Astrocyte (in vitro differentiated cells and primary cell): ENCODE measurements at places on chromosomes 5 and 9.

DNA sequence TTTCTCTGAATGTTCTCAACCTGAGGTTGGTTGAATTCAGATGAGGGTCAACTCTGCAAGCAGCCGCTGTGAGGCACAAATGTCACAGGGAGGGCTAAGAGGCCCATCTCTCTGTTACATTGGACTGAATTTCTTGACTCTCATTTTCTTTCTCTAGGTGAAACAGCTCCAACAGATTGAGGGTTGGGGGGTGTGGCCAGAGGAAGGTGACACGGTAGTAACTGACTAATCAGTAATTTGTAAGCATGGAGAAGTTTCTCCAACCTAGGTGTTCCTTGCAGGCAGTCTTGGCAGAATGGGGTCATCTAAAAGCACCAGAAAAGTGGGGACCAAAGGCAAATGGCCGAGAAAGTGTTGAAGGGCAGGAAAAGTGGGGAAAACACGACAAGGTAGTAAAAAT, 16.8 kb downstream of the CCT5 start:
- peaks cover 6% of the 10 kb centered on the region for H3K4me1 ChIP-seq
- H3K27me3 ChIP-seq, result no peaks in the 10 kb centered on the region
- H3K4me3 ChIP-seq, result no peak overlapping the region
- peak overlapping the region; percentile 24 for H3K27ac ChIP-seq
- DNase-seq, result no peak

DNA sequence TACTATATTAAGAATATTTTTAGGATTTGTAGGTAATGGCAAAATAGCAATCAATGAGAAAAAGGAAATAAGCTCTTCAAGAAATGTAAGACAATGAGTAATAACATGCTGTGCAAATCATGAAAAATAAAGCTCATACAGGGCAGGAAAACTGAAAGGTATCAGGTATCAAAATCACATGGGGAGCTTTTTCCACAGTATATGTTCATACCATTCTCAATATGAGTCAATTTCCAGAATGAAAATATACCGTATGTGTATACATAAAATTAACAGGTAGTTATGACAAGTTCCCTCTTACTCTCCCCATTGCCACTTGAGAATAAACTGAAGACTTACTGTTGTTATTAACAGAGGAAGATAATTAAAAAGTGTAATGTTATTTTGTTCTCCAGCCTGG, 35.9 kb downstream of the EFCAB9 start:
- no peaks in the 10 kb centered on the region for H3K27me3 ChIP-seq
- no peak overlapping the region for H3K27ac ChIP-seq
- DNase-seq, result no peak

- no peaks in the 10 kb centered on the region for H3K36me3 ChIP-seq
- no peak overlapping the region for H3K27ac ChIP-seq
- H3K4me3 ChIP-seq, result no peak overlapping the region
- H3K27me3 ChIP-seq, result no peaks in the 10 kb centered on the region
- H3K4me1 ChIP-seq, result no peaks in the 10 kb centered on the region
- DNase-seq, result no peak
Observed at GRCh38 chr9:1880038-1880565, 135.0 kb upstream of the SMARCA2 start.

DNA sequence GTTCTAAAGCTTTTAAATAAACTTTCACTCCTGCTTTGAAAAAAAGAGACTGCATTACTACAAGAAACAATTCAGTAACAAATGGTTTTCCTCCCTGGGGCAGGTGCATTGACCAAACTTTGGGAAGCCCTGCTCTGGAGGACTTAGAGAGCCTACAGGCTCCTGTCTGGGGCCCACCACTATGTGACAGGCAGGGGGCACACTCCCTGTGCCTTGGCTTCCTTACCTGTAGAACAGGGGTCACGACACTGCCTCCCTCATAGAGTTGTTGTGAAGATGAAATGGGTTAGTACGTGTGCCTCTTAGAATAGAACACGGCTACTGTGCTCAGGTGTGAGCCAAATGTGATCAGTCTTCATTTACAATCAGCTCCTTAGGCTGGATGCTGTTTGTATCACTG, 130.1 kb downstream of the GPBP1 start:
- H3K27me3 ChIP-seq, result no peaks in the 10 kb centered on the region
- H3K4me1 ChIP-seq, result peaks cover 15% of the 10 kb centered on the region
- no peak overlapping the region for H3K27ac ChIP-seq
- H3K4me3 ChIP-seq, result no peak overlapping the region

DNA sequence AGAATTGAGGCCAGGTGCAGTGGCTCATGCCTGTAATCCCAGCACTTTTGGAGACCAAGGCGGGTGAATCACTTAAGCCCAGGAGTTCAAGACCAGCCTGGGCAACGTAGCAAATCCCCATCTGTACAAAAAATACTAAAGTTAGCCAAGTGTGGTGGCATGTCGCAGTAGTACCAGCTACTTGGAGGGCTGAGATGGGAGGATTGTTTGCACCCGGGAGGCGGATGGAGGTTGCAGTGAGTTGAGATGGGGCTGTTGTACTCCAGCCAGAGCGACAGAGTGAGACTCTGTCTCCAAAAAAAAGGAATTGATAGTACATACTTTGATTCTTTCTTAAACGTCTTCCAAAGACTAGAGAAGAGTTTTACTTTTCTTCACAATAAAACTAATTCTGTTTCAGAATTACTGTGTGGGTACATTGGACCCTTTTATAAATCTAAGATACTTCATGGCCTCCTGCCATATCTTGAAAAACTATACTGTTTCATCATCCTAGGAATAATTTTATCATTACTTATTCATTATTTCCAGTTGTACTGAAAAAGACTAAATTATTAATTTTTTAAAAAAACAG, 132.0 kb upstream of the GRHPR start:
- H3K27me3 ChIP-seq, result no peaks in the 10 kb centered on the region
- peak overlapping the region; percentile 88 for H3K27ac ChIP-seq
- no peaks in the 10 kb centered on the region for H3K36me3 ChIP-seq
- H3K4me1 ChIP-seq, result no peaks in the 10 kb centered on the region

- peaks cover 6% of the 10 kb centered on the region for H3K4me1 ChIP-seq
- H3K36me3 ChIP-seq, result no peaks in the 10 kb centered on the region
Observed at GRCh38 chr5:89968958-89969381, 440.6 kb downstream of the CETN3 start.

DNA sequence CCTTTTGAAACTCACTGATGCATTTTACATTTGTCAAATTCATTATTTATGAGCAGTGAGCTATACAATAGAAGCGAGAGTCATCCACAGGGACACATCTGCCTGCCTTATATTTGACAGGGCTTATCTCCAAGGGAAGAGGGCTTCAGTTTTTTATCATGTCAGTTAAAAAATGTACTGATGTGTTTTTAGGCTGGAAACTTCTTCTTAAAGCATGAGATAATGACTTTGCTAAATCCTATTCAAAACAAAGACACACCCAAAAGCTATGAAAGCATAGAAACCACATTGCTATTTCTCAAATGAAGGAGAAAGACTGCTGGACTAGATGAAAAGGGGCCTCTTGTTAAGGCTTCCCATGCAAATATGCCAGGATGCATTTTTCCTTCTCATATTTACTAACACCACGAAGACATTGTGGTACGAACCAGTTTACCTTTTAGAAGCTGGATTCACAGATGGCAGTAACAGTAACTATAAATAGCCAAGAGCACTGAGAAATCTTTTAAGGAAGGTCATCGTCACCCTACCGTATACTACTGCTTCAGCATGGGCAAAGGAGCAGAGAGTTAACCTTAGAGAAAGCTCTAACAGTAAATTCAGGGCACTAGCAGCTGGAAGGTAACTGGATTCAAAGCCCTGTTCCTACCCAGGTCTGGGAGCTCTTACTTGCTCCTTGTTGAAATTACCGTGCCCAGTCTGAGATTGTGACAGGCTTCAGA, 86.3 kb upstream of the IFNK start:
- H3K27me3 ChIP-seq, result no peaks in the 10 kb centered on the region
- H3K27ac ChIP-seq, result no peak overlapping the region
- no peaks in the 10 kb centered on the region for H3K4me1 ChIP-seq
- no peak for DNase-seq
- no peaks in the 10 kb centered on the region for H3K36me3 ChIP-seq
- H3K4me3 ChIP-seq, result no peak overlapping the region

GRCh38 chr9:121876658-121877271, 216.3 kb downstream of the TTLL11 start:
- H3K27me3 ChIP-seq, result peaks cover under 1% of the 10 kb centered on the region
- H3K4me1 ChIP-seq, result peaks cover 11% of the 10 kb centered on the region
- H3K36me3 ChIP-seq, result no peaks in the 10 kb centered on the region
- H3K4me3 ChIP-seq, result no peak overlapping the region

DNA sequence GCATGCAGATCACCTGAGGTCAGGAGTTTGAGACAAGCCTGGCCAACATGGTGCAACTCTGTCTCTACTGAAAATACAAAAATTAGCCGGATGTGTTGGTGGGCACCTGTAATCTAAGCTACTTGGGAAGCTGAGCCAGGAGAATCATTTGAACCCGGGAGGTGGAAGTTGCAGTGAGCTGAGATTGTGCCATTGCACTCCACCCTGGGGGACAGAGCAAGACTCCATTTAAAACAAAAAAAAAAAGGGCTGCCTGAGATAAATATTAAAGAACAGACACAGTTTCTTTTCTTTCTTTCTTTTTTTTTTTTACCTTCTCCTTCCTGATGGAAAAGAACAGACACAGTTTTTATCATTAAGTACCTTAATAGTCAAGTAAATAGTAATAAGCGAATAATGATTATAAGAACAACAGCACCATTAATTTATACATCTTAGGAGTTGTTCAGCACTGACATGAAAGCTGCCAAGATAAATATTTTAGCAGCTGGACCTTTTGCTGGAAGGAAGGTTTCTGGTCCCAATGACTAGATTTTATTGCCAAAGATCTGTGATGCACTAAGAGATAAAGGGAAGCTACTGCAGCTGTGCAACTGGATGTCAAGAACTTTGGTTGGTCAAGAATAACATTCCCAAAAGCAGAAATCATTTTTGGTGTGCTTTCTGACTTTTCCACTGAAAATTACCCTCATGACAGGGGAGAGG, 7.0 kb downstream of the CENPP start:
- no peaks in the 10 kb centered on the region for H3K27me3 ChIP-seq
- H3K36me3 ChIP-seq, result no peaks in the 10 kb centered on the region
- peak; percentile 62 for DNase-seq
- no peak overlapping the region for H3K27ac ChIP-seq
- no peak overlapping the region for H3K4me3 ChIP-seq

GRCh38 chr9:81234924-81235610, 454.3 kb downstream of the TLE1 start:
- H3K27ac ChIP-seq, result no peak overlapping the region
- H3K4me3 ChIP-seq, result no peak overlapping the region
- DNase-seq, result no peak
- no peaks in the 10 kb centered on the region for H3K4me1 ChIP-seq

- no peak overlapping the region for H3K4me3 ChIP-seq
- peaks cover 39% of the 10 kb centered on the region for H3K36me3 ChIP-seq
- H3K27ac ChIP-seq, result no peak overlapping the region
- no peaks in the 10 kb centered on the region for H3K4me1 ChIP-seq
Observed at GRCh38 chr9:121308765-121309164, 40.8 kb downstream of the GSN start.

DNA sequence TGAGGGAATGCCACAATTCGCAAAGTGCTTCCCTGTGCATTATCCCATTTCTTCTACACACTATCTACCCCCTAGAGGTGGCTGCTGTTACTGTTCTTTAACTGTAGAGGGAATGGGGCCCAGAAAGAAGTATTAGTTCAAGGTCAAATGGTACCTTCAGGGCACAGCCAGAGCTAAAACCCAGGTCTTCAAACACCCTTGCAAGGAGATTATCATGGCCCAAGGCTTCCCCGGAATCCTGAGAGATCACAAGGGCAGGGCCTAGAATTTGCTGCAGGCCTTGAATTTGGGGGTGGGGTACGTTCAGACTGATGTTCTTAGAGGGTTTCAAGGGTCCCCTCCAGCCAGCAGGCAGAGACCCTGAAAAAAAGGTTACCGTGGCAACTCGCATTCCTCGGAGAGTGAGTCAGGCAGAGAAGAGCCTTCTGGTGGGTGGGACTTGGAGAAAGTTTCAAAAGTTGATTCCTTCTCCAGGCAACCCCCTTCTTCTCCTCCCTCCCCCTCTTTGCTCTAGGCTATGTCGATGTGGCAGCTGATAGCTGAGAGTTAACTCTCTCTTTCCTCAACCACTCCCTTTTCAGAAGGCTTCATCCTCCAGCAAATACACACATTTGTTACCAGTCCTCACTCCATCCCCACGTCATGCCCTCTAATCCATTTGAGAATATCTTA, 1.9 kb downstream of the SPARC start:
- peaks cover 34% of the 10 kb centered on the region for H3K36me3 ChIP-seq
- peak overlapping the region; percentile 98 for H3K27ac ChIP-seq
- no peaks in the 10 kb centered on the region for H3K27me3 ChIP-seq
- peaks cover 59% of the 10 kb centered on the region for H3K4me1 ChIP-seq
- peak; percentile 95 for DNase-seq
- H3K4me3 ChIP-seq, result peak overlapping the region; percentile 99

DNA sequence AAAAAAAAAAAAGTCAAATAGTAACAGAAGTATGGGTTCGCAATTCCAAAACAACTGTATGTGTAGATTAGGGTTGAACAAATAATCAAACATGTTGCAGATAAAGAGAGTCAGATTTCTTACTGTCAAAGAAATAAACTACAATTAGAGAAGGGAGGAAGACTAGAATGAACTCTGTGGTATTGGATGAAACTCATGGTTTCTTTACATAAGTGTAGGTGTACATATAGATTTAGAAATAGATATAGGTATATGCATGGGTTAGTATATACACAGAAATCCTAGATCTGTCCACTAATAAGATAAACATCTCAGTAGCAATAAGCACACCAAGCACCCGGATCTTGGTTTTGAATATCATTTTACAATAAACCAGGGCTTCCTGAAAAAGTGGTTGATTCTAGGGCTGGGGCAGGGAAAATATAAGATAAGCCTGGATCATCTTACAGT, 21.3 kb downstream of the DTWD2 start:
- no peaks in the 10 kb centered on the region for H3K27me3 ChIP-seq
- no peaks in the 10 kb centered on the region for H3K4me1 ChIP-seq
- H3K4me3 ChIP-seq, result no peak overlapping the region
- H3K36me3 ChIP-seq, result no peaks in the 10 kb centered on the region
- DNase-seq, result no peak
- H3K27ac ChIP-seq, result no peak overlapping the region

DNA sequence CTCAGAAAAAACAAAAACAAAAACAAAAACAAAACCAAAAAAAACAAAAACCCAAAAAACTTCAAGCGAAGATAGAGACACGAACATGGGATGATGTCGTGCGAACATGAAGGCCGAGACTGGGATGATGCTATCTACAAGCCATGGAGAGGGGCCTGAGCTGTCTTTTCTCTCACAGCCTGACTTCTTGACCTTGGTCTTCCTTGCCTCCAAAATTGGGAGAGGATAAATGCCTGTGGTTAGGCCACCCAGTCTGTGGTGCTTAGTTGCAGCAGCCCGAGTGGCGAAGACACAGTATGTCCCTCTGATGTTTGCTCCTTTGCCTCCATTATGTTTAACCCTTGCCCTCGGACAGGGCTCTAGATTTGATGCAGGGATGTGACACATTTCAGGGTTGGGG, 130.4 kb upstream of the BASP1 start:
- H3K27ac ChIP-seq, result no peak overlapping the region
- no peaks in the 10 kb centered on the region for H3K36me3 ChIP-seq
- H3K4me1 ChIP-seq, result peaks cover 4% of the 10 kb centered on the region
- H3K4me3 ChIP-seq, result no peak overlapping the region
- DNase-seq, result peak; percentile 44
- no peaks in the 10 kb centered on the region for H3K27me3 ChIP-seq
